ENCODE measurements at places on chromosomes 12 and 14.
A peak's percentile ranks its signal among the peaks of the same experiment; 100 is the strongest.

GRCh38 chr14:59305231-59305630 lies 116.8 kb downstream of the DAAM1 start:
- no peak for DNase-seq

DNA sequence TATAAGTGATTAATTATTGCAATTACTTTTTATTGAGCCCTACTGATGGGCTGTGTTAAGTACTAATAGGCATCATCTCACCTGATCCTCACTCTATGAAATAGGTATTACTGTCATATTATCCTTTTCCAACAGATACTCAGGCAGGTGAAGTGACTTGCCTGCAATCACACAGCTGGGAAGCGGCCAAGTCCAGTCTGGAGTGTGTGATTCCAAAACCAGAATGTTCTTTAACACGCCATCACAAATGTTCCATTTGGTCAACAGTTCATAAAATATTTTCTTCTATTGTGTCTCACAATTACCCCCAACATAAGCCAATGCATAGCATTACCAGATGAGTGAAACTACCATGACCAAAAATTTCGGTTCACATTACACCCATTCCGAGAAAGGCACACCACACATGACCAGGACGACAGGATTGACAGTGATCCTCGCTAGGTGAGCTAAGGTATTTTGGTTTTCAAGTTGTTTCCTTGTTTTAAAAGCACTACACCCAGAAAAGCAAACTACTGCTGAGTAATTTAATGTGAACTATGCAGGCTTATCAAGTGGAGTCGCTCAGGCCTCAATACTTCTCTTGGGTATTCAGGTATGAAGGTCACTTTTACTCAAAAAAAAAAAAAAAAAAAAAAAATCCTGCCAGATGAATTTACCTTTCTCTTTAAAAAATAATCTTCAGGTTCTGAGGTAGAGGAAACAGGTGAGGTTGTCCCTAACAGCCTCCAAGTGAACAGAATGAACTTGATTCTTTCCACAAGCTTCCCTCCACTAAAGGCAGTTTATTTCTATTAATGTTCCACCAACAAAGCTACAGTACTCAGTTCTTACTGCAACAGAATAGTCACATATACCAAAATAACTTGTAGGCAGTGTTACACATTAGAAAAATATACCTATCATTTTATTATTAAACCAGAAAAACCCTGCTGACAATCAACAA lies 2.4 kb downstream of the VPS37B start:
- no peak for DNase-seq

DNA sequence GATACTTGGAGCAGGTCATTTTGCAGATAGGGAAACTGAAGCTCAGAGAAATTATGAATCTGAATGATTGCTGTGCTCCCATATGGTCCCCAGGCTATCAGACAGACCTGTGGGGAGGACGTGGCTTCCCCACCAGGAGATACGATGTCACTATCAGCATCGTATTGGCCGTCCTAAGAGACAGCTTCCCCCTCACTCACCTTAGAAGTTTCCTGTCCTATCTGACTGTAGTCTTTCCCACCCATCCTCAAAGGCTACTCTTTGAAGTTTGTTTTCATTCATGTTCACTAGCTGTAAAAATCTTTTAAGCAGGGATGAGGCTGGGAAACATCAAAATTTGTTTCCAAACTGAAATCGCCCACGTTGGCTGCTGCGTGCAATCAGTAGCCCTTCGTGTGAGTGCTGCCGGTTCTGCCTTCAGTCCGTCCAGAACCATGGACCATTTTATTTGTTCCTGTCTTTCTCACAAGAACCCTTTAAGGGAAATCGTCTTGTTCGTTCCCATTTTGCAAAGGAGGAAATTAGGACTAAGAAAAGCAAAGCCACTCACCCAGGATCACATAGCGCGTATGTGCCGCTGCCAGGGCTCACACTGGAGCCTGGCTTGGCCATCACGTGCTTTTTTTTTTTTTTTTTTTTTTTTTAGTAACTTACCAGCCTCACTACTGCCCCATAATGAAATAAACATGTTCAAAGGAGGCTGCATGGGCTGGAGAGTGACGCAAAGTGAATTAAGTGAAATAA lies 1.0 kb upstream of the KDM2B start:
- DNase-seq = no peak

GRCh38 chr12:113158439-113159203 lies 9.1 kb downstream of the CFAP73 start:
- no peak for DNase-seq

GRCh38 chr12:11877869-11878780 lies 192.6 kb upstream of the BCL2L14 start:
- peak; percentile 91 for DNase-seq

All from dermis microvascular lymphatic vessel endothelial cell (primary cell).